HEK293T (cell line): ENCODE measurements at places on chromosomes 7 and 10.

DNA sequence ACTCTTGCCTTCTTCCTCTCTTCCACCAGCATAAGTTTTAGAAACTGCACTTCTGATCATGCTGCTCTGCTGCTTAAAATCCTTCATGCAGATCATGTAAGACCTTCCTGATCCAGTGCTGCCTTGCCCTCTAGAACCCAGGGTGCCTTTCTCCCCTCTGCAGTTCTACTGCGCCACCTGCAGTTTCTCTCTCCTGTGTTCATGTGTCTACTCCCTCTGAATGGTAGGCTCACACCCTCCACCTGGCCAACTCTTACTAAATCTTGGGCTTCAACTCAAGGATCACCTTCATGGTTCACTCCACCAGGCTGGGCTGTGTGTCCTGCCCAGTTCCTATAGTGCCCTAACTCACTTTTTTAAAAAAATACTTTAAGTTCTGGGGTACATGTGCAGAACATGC lies 174.6 kb upstream of the ITGB1 start:
- no peak for DNase-seq

DNA sequence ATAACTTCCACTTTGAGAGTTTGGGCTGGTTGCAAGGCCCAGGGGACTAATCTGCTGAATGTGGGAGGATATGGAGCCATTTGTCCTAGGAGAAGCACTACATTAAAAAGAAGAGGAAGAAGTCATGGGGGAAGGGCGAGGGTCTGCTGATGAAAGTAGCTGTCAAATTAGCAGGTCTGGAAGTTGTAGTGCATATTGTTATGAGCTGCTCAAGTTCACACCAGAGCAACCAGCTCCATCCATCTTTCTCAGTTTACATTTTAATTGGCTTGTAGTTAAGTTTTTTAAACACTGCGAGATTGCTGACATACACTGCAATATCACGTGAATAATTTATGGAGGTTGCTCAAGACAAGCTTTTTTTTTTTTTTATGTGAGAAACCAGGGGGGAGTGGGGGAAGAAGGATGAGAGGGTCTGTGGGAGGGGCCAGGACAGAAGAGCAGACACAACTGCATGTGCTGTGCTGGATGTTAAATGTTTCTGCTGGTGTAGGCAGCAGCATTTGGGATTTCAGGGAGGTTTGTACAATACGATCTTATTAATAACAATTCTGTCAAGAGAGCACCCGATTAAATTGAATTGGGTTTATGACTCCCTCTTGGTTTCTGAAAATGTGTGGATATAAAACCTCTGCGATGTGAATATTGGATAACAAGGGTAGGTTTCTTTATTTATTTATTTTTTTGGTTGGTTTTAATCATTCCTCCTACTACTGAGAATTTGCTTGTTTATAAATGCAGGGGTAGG lies 759.0 kb upstream of the GALNT17 start:
- DNase-seq: peak; percentile 39

GRCh38 chr7:1362301-1362700 lies 97.0 kb downstream of the MICALL2 start:
- DNase-seq: no peak

DNA sequence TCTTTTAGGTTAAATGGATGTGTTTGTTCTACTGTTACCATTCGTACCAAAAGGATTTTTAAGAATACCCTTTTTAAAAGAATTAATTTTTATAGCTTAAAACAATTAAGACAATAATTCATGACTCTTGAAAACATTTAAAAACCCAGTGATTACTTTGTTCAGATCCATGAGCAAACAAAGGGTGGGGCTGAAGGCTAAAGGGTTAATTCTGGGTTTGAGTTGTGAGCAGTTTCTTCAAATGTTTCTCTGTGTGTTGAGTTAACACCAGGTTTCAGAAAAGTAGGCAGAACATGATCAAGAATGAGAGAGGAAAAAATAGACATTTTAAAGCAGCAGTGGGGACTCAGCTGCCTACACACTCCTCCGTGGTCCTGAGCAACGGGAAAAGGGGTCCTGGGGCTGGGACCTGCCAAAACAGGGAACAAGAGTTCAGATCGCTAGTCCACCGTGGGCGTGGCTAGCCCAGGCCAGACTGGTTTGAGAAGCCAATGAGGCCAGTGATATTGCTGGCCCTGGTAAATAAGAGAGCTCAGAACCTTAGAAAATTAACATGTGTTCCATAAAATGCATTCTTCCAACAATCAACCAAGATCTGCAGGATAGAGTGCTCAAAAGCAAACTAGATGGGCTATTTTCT lies 14.9 kb upstream of the EZH2 start:
- peak; percentile 53 for DNase-seq

- no peak for DNase-seq
These were observed 33.4 kb upstream of the C1GALT1 start for GRCh38 chr7:7148798-7149481.

- DNase-seq: no peak
These were observed 42.7 kb downstream of the PAXIP1 start for GRCh38 chr7:154960063-154960790.

DNA sequence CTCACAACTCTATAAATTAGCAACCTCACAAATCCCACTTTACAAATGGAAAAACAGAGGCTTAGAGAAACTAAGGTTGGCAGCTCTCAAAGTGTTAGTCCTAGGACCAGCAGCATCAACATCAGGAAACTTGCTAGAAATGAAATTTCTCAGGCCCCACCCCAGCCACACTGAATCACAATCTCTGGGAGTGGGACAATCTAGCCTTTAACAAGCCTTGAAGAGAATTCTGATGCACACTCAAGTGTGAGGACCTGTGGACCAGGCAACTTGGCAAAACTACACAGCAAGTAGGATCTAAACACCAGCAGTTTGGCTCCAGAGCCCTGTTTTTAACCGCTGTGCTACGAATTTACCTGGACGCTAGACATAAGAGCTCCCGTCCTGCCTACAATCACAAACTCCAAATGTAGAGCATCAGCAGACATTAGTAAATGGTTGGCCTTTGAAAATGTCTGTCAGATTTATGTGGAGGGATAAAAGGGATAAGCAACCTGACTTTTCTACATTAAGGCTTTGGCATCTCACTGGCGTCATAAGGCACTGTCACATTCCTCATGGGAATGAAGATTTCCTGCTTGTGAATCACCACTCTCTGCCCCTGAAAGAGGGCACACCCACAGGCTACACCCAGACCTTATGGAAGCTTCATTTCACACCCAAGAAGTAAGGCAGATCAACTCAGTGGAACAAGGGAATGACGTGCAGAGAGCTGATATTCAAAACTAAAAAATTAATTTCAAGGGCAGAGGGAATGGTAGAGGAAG lies 34.5 kb downstream of the PPP1R3C start:
- DNase-seq: no peak

DNA sequence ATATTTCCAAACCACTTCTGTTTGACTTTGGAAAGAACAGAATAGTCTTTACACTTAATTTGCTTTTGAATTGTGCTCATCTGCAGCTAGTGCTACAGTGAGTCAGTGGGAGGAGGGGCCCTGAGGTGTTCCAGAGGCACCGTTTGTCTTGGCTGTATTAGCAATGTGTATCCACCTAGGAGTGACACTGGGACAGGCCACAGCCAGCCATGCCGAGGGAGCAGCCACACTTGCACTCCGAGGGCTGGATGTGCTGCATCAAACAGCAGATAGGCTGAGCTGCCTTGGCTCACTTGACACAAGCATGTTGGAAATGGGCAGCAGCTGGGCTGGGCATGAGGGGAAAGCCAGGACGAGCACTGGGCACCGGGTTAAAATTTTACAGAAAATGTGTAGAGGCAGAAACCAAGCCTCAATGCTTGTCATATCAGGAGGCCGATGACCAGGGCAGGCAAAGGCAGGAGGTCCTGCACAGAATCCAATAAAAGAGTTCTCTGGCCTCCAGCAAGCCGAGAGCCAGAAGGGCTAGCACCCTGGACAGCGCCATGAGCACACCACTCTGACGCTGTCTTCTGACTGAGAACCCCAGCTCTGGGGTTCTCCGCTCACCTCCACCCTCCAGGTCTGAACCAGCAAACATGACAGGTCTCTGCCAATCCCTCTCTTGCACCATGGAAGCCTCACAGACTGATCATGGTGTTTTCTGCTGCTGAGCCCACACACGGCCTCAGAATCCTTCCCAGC lies 163.3 kb downstream of the GRID1 start:
- peak; percentile 40 for DNase-seq

GRCh38 chr7:80263333-80263732 lies 128.7 kb downstream of the GNAI1 start:
- DNase-seq: no peak

DNA sequence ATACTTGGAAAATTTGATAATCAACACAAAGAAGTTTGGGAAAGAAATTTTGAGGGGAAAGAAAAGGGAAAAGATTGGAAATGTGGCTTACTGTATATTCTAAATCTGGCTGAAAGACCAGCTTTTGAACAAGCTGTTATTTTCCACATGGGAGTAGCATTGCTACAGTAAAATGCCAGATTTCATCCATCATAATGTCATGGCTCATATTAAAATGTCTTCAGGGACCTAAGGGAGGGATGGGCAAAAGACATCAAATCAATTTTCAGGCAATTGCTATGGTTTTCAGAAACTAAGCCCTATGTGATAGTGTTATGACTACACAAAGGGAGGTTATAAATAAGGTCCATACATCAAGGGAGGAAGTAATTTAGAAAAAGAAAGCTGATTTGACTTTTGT lies 1116.9 kb upstream of the CELF2 start:
- DNase-seq: no peak

DNA sequence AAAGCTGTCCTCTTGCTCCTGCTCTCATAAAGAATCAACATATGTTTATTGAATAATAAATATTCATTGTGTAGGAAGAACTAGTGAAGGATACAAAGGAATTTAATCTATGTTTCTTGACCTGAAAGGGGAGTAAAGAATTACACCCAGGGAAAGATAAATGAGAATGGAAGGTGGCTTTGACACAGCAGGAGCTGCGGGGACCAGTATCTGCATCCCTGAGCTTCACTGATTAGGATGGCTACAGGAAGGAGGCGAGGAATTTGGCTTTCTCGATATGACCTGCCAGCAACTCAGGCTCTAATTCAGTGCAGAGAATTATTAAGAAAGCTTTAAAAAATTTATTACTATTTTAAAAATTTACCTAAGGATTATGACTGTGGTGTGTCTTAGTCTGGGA lies 194.6 kb downstream of the SEC23IP start:
- no peak for DNase-seq

GRCh38 chr7:265192-265997 lies 24.6 kb upstream of the FOXL3 start:
- DNase-seq: no peak

DNA sequence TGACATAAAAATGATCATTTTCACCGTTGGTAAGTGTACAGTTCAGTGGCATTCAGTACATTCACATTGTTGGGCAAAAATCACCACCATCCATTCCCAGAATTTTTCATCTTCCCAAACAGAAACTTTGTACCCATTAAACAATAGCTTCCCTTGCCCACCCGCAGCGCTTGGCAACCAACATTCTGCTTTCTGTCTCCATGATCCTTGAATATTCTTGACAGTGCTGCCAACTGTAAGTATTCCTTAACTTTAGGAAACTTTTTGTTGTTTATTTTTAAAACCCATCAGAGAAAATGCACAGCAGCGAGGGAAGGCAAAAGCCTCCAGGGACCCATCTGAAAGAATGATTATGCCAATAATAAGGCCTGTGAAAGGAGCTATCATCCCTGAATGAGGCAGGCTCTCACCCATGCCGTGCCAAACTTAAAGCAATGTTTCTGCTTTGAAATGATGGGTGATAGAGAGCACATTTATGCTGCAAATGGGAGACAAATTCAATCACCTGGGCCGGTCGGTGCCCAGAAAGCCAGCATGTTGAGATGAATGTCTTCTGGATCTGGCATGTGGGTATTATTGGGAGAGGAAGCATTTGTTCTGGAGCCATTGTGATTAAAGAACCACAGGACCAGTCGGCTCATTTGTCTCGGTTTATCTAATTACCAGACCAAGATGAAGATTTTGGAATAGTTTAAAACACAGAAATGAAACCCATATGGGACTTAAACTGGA lies 202.1 kb upstream of the NPVF start:
- no peak for DNase-seq

DNA sequence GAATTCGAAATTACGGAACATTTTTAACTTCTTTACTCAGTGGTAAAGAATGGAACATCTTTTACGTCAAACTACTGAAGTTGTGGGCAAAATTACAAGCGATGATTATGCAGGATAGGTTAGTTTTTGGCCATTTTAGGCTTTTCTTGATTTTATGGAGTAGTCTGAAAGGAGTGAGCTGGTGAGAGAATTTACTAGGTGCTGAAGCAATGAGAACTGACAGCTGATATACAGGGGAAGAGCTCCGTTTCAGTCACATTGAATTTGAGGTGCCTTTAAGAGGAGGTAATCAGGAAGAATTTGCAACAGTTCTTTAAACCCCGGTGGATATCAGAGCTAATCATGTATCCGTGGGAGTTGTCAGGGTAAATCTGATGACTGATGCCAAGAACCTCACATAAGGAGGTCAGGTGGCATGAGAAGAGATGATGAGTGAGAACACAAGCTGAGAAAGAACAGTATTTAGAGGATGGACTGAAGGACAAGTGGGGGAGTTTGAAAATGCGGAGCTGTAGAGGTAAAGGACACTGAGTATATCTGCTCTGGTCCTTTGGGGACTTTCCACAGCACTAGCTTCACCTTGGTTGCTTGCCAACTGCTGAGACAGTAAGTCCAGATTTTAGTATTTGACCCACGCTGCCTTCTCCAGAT lies 104.3 kb downstream of the AHR start:
- DNase-seq: no peak

GRCh38 chr7:106041140-106041717 lies 70.9 kb downstream of the SYPL1 start:
- DNase-seq: peak; percentile 78

DNA sequence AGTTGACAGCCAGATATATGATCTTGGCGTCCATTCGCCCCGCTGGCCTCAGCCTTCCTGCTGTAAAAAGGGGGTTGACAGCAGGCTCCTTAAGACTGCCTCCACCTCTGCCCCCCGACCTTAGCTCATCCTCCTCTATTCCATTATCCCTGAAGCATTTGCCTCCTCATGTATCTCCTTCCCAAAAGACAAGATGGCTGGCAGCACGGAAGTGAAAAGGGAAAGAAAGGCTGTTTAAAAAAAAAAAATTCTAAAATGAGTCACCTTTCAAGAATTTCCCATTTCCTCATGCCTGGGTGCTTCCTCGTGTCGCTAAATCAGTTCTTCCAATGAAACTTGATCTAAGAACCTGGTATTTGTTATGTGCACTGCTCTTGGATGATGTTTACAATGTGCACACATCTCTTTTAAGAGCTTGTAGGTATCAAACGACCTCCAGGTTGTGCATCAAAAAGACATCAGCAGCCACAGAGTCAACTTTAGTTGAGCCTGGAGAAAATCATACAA lies 1.7 kb downstream of the SCRN1 start:
- peak; percentile 48 for DNase-seq

GRCh38 chr10:72379776-72380175 lies 25.1 kb upstream of the DNAJB12 start:
- DNase-seq: no peak

- no peak for DNase-seq
These were observed 284.4 kb downstream of the IPMK start for GRCh38 chr10:57983281-57983791.

- no peak for DNase-seq
These were observed 124.7 kb downstream of the ELMO1 start for GRCh38 chr7:37323966-37324365.

GRCh38 chr7:39589323-39590111 lies 23.3 kb downstream of the YAE1 start:
- peak; percentile 48 for DNase-seq

GRCh38 chr7:57216340-57216739 lies 84.1 kb upstream of the ZNF479 start:
- DNase-seq: no peak
